RCC 7860 (cell line): ENCODE measurements at places on chromosomes 1 and 21.
A peak's percentile ranks its signal among the peaks of the same experiment; 100 is the strongest.

GRCh38 chr1:79797487-79797886 lies 791.0 kb upstream of the ADGRL4 start:
- DNase-seq = no peak

GRCh38 chr1:6007318-6008083 lies 15.3 kb upstream of the NPHP4 start:
- DNase-seq = no peak

DNA sequence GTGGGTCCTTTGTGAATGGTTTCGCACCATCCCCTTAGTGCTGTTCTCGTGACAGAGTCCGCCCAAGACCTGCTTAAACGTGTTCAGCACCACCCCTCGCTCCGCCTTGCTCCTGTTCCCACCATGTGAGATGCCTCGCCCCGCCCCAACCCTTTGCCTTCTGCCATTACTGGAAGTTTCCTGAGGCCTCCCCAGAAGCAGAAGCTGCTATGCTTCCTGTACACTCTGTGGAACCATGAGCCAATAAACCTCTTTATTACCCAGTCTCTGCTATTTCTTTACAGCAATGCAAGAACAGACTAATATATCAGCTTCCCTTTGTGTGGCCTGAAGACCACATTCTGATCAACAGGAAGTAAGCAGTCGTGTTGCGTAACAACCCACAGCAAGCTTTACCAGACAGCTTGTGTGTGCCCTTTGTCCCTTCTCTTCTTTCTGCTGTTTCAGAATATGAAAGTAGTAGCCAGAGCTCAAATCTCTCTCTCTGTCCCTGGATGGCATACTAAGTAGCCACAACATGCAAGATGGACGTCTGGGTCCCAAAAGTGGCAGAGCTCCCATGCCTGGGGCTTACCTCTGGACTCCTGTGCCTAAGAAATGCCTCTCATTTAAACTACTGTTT lies 14.1 kb downstream of the HENMT1 start:
- no peak for DNase-seq

DNA sequence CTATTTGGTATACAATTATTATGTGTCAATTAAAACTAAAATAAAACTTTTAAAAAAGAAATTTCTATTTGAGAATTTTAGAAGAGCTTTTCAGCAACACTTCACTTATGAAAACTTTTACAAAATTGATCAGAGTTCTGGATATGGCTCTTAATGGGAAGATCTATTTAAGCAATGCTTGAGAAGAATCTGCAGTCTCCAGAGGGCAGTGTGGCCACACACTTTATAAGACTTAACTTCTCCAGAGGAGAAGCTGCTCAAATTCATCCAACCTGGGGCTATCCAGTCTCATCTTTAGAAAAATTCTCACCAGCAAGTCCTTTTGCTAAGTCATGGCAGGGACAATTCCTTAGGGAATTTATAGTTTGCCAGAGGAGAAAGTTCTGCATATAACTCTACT lies 25.2 kb upstream of the AGO1 start:
- DNase-seq = no peak

DNA sequence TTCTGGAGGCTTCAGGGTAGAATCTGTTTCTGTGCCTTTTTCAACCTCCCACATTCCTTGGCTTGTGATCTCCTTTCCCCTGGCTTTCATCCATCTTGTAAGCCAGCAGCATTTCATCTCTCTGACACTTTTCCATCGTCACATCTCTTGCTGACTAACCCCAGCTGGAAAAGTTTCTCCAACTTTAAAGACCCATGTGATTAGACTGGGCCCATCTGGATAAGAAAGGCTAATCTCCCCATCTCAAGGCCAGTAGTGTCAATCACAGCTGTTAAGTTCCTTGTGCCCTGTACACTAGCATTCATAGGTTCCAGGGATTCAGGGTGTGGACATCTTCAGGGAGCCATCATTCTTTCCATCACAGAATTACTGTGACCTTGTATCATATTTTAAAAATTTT lies 452.1 kb downstream of the TTLL7 start:
- no peak for DNase-seq

DNA sequence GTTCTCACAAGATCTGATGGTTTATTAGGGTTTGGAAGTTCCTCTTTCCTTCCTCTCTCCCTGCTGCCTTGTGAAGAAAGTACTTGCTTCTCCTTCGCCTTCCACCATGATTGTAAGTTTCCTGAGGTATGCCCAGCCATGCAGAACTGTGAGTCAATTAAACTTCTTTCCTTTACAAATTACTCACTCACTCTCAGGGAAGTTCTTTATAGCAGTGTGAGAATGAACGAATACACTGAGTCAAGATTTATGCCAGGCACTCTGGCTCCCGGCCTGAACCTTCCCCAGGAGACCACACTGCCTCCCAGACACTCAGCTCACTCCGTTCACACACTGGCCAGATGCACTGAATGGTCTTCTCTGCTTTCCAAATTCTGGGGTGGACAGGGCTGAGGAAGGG lies 308.3 kb upstream of the AJAP1 start:
- DNase-seq = peak; percentile 60

GRCh38 chr1:12615865-12616708 lies 1.9 kb downstream of the DHRS3 start:
- DNase-seq = peak; percentile 68

DNA sequence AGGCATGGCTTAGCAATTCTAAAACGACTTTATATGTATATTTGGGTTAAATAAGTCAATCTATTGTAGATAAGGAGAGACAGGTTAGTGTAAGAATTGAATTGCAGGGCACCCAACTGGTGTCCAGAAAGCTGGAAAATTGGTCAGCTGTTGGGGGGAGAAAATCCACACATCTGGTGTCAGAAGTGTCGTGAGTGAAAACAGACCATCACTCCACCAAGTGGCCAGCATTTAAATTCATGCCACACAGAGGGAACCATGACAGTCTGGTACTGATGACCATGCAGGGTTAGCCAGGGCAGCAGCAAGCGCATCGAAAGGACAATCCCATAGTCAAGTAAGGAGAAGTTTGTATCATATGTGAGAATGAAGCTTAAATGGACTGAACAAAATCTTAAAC lies 11.7 kb downstream of the LAX1 start:
- DNase-seq = no peak

- DNase-seq = peak; percentile 33
Observed at GRCh38 chr1:210250665-210250997, 18.0 kb downstream of the SERTAD4 start.

DNA sequence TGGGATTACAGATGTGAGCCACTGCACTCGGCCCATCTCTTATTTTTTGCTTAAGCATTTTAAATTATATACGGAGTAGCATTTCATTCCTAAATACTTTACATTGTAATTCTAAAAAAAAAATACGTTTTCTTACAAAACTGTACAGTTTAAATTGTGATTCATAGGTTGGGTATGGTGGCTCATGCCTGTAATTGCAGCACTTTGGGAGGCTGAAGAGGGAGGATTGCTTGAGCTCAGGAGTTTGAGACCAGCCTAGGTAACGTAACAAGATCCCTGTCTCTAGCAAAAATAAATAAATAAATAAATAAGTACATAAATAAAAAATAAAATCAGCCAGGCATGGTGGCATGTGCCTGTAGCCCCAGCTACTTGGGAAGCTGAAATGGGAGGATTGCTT lies 24.6 kb downstream of the TBCE start:
- DNase-seq = peak; percentile 33

DNA sequence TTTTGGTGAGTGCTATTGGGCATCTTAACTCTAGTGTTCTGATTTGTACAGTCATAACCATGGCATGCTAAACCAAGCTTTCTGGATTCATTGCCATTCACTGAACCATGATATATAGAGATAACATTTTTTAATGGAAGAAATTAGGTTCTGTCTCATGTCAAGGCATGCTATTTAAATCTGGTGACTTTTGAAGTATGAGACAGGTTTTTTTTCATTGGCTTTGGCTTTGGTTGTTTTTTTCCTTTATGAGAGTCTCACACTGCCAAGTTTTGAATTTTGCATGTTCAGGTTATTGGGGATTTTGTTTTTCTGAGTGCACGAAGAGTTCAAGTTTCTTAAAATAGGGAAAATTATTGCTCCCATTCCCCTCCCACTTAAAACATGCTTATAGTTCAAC lies 141.3 kb upstream of the ADAMTS5 start:
- DNase-seq = peak; percentile 82

DNA sequence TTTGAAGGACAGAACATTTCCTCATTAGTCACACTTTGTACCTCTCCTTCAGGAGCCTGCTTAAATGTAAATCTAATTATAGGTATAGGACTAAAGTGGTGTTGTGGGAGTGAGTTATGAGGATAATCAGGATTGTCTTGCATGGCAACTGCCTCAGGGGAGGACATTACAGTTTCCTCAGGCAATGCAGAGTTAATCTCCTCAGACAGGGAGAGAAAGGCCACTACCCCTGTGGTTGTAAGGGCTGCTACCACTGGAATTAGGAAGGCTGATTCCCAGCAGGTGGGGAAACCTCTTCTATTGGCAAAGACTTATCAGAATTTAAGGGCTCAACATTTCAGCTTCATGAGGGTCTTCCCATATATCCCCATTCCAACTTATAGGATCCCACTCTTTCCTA lies 286.8 kb upstream of the PBX1 start:
- DNase-seq = no peak

DNA sequence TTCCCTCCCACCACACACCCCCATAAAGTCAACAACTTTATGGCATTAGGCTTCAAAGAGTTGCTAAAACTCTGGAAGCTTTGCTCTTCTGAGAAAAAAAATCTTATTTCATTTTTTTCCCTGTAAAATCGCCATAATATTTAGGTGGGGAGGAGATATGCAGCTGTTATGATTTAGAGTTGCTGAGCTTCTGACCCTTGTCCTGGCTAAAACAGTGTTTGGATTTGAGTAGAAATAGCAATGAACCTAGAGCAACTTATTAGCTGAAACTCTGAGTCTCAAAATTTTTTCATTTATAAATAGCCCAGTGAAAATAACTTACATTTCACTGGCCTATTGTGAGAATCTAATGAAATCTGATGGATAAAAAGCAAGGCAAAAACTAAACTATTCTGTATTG lies 482.8 kb upstream of the NFIA start:
- DNase-seq = no peak

GRCh38 chr1:32871364-32872191 lies 866 bp upstream of the FNDC5 start:
- DNase-seq = no peak

DNA sequence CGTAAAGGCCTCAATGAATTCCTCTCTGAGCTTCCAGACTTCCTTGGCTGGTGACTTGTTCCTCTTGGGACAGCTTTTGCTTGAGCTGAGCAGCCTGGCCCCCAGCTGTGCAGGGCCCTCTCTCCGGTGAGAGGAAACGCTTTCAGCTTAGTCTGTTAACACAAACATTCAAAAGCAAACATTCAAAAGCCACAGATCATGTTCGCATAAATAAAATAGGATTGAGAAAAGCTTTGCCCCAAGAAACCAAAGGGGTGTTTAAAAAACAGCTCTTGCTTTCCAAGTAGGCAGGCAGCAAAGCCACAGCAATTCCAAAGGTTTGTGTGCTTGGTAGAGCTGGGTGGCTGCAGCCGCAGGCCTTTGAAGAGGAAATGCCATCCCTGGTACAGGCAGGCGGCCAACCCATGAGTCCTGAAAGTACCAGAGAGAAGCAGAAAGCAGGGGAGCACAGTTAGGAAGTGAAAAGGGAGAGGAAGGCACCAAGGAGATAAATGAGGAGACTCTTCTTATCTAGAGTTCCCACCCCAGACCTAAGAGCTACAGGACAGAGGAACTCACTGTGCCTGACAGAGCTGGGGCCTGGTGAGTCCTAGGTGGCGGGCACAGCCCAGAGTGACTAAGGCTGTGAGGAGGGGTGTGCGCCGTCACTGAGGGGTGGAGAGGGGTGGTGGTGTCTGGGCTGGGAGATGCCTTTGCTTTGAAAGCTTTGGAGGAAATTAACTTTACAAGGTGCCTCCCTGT lies 48.4 kb downstream of the CCN1 start:
- DNase-seq = peak; percentile 82

- no peak for DNase-seq
Observed at GRCh38 chr1:63977466-63977865, 203.6 kb downstream of the ROR1 start.

DNA sequence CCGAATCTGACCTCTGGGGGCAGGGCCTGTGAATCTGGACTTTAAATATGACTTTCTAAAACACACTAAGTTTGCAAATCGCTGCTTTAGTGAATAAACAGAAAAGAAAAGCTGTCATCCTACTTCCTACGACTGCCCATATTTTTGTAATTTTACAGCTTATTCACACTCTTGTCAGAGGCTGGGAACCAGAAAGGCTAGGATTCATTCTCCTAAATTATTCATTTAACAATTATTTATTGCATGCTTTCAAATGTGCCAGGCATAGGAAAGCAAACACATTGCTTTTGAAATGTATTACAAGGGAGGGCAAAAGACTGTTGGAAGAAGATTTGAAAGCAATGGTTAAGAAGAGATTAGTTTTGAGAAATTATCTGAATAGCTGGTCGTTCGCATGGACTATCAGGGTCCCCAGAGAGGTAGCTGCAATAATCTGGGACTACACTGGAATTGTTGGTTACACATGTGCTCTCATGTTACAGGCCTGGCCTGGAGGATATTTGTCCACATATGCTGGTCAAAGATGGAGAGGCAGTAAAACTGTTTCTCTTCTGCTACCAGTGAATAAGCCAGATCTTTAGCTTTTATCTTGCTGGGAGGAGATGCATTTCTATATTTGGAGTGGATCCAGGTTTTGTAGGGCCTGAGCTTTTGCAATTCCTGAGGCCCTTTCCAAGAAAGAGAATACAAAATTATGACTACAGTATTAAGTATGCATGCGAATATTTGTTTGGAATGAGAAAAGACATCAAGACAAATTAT lies 29.6 kb upstream of the SFPQ start:
- no peak for DNase-seq

DNA sequence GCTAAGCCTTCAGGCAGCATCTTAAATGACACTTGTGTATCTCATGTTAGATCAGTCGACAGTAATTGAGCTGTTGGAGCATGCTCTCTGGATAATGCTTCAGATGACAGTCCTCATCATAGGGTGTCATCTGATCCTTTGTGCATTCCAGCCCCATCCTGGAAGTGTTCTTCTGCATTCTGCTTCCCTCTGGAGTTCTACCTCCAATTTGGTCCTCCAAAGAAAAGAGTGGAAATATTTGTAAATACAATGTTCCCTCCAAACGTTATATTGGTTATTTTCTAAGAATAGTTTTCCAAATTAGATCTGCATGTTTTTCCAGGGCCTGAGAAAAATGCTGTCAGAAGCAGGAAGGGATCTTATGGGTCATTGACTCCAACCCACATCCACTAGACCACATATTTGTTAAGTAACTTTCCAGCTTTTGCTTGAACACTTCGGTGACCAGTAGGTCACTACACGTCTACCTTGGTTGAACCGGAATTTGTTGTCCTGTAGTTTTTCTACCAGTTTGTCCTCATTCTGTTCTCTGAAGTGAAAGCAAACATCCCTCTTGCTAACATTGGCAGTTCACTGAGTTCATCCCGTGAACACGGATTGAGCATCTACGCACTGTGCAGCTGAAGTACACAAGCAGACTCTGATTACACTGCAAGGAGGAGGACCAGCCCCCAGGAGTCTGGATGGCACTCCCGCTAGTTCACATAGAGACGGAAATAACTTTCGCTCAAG lies 136.0 kb downstream of the TLR5 start:
- DNase-seq = peak; percentile 51

GRCh38 chr21:32559006-32559610 lies 26.2 kb downstream of the TCP10L start:
- no peak for DNase-seq

GRCh38 chr1:171167785-171168184 lies 17.3 kb upstream of the FMO2 start:
- no peak for DNase-seq
